ENCODE measurements at places on chromosomes 1 and 21. TPM values are rescaled to one million over a fixed set of nuclear protein-coding genes. Genes with fewer than 3 reads are reported as not detected.

Gene PRAMEF4
- total RNA-seq: not detected

Gene VAV3
- total RNA-seq: 4.8 TPM

Gene CHODL
- total RNA-seq: not detected

Gene ZBTB8A
- 0.93 TPM for total RNA-seq

Gene NASP
- 44.4 TPM for total RNA-seq
